LHCN-M2 (cell line): ENCODE measurements at places on chromosomes 16 and 17. TPM values are rescaled to one million over a fixed set of nuclear protein-coding genes. Genes with fewer than 3 reads are reported as not detected.

DNA sequence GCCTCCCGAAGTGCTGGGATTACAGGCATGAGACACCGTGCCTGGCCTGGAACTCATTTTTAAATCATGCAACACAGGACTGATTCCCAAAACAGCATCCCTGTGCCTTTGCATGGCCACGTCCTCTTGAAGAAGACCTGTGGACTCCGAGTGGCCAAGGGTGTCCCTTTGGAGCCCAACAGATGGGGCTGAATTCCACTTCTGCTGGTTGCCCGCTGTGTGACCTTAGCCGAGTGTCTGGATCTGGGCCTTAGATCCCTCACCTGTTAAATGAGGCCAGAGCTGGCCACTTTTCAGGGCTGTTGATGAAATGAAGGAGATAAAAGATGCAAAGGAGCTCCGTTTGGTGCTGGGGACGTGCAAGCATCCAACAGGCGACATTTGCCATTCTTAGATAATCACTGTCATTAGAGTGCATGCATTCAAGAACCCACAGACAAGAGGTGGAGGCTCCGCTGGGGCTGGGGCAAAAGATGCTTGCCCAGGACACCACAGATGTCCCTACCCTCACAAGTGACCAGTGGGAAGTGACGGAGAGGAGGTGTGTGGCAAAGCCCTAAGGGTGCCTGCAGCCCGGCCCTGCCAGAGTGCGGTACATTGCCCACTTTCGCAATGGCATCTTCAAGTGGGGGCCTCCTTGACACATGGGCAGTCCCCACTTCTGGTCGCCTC is 354.1 kb upstream of the TNRC6C start:
- DNase-seq, result no peak

DNA sequence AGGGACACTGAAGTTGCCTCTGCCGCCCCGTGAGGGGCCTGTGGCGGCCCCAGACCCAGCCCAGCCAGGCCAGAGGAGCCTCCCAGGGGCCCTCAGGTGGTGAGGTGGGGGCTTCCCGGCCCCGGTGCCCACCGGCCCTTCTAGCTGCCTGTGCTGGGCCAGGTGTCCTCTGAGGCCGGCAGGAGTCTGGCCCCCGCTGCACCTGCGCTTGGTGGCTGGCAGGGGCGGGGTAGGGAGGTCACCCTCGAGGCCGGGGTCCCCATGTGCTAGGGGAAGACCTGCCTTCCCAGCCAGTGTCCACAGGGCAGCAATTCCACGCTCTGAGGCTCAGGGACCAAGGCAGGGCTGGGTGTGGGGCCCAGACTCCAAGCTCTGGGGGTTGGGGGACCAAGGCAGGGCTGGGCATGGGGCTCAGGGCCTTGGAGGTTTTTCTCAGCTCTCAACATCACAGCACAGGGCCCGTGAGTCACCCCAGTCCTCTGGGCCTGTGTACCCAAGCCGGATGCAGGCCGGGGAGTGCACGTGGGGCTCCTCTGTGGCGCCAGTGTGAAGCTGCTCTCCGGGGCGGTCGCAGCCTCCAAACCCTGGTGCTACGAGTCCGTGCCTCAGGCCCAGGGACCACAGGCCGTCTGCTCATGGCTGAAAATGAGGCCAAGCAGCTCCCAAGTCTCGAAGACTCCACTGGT is 1.3 kb upstream of the CCDC154 start:
- DNase-seq, result no peak

KRT33A gene
- not detected in 2 replicates for total RNA-seq

DNA sequence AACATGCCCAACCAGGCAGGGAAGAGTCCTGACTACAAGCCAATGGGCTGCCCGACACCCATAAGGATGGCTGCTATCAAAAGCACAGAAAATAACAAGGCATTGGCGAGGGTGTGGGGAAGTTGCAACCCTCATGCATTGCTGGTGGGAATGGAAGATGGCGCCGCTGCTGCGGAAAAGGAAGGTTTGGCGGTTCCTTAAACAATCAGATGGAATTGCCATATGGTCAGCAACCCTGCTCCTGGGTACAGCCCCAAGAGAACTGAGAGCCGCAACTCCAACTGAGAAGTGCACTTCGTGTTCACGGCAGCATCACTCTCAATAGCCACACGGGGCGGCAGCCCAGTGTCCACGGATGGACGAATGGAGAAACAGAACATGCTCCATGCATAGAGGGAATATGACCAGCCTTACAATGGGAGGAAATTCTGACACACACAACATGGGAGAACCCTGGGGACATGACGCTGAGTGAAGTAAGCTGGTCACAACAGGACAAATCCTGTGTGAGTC is 193.3 kb downstream of the RBFOX3 start:
- DNase-seq, result no peak

- no peak for DNase-seq
These were observed 14.0 kb downstream of the CA5A start for GRCh38 chr16:87922250-87922871.

DNA sequence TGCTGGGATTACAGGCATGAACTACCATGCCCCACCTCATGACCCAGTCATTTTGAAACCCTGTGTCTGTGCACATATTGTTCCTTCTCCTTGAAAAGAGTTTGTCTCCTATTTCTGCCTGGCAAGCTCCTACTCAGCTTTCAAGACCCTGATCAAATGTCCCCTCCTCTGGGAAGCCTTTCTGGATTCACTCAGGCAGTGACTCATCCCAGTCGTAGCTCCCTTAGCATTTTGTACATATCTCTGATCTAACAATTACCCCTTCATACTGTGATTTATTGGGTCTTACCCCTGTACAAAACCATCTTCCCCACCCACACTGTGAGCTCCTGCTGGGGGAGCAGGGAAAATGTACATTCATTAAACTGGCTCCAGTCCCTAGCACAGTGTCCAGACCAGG is 18.1 kb upstream of the ABCC12 start:
- no peak for DNase-seq

DNA sequence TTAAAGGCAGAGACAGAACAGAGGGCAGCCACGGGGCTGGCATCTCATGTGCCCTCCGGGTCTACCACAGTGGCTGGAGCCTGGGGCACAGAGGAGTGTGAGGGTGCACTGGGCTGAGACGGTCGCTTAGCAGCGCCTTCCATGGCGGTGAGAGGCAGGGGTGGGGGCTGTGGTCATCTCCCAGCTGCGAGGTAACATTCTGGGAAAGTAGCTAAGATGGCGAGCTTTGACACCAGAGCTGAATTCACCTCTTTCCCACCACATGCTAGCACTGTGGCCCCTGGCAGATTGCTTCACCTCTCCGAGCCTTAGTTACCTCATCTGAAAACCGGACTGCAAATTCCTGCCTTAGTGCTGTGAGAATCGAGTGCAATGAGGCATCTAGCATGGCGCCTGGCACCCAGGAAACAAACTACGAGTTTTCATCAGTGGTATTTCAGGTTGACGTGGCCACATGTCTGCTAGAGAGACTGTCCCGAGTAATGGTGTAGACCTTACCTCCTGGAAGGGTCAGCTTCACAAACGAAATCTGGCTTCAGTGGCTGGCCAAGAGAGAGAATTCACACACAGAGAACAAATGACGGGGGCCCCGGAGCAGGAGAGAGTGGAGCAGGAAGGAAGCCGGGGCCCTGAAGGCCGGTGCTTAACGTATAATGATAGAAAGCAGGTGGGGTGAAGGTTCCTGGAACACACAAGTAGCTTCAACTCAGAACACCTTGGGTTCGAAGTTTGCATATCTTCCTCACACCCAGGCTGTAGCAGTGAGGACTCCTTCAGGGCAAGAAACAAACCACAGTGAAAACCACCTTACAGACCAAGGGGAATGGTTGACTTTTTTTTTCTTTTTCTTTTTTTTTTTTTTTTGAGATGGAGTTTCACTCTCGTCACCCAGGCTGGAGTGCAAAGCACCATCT is 63.9 kb upstream of the RPH3AL start:
- DNase-seq, result no peak

GRCh38 chr16:57185446-57185944 is 344 bp downstream of the PSME3IP1 start:
- peak; percentile 72 for DNase-seq

DNA sequence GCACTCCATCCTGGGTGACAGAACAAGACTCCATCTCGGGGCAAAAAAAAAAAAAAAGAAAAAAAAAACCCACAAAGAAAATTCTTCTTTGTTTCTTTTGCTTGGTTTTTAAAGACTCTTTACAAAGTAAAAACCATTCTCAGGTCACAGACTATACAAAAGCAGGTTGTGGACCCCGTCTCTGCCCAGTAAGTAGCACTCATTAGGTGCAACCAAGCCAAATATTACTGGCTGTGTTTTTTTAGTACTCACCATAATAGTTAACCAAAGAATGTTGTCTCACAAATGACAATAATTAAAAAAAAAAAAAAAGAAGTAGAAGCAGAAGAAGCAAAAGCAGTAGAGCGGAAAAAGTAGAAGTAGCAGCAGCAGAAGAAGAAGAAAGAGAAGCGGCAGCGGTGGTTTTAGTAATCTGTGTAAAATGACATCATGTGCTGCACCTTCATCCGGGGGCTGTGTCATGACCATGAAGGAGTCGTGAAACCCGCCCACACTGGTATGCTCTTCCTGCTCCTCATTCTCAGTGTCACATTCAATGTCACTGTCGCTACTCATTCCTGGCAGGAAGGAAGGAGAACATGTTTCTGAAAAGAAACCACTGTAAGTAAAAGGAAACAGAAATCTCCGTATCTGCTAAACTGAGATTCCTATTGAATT is 105.4 kb downstream of the TRIM37 start:
- peak; percentile 48 for DNase-seq

TMEM132E gene
- total RNA-seq, result not detected in 2 replicates

GRCh38 chr17:69286257-69286656 is 40.7 kb downstream of the ABCA5 start:
- no peak for DNase-seq

DNA sequence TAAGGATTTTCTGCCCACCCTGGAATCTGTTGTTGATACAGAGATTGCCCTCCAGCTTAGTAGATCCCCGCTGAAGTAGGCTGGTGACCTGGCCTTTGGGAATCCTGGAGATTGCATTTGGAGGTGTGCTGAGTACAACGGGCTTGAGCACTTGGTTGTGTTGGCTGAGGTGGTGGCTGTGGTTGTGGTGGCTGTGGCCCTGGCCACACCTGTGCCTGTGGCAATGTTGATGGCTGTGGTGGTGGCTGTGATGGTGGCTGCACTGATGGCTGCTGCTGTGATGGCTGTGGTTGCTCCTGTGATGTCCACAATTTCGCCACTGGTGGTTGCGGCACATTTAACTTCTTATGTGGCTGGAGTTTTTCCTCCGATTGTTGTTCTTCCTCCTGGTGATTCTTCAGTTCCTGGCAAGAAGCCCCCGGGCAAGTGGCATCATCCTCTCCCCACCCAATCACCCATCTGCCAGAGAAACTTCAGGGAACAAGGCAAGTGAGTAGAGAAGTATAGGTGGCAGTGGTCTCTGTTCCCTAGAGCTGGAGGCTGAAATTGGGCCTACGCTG is 4.2 kb downstream of the CCDC200 start:
- no peak for DNase-seq

GRCh38 chr17:64146418-64147109 is 16.6 kb upstream of the ERN1 start:
- peak; percentile 67 for DNase-seq

GDPD1 gene
- 0.19 TPM in 1 of 2 replicates, not detected in the other for total RNA-seq

TMEM204 gene
- total RNA-seq, result not detected in 2 replicates

SDR42E1 gene
- total RNA-seq, result 0.38 and 0.80 TPM in 2 replicates

DNA sequence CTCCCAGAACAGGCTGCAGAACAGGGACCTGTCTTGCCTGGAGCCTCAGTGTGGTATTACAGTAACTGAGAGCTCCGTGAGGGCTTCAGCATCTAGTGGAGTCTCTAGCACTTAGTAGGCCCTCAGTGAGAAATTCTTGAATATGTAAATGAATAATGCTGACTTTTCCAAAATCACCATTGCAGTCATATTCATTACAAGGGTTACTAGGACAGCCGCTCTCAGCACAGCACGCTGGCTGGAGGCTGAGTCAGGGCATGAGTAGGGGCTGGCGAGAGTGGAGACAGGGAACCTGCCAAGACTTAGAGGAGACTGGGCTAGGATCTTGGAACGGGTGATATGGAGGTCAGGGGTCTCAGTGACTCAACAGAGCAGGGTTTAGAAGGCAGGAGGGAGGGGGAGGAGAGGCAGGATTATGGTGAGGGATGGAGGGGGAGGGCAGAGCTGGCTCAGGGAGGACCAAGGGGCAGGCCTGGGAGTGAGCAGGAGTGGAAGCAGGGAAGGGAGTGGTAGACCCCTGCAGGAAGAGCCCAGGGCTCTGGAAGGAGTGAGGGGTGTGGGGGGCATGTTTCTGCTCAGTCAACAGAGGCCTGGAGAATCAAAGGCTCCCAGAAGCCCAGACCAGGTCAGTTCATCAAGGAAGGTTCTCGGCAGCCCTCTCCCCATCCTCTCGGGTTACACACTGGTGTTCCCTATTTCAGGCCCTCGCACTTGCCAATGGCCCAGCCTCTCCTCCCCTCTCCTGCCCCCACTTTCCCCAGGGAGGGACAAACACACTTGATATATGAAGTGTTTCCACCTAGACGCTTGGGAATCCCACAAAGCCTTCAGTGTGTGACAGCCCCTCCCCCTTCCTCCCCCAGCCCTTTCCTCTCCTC is 42.3 kb downstream of the FZD2 start:
- peak; percentile 86 for DNase-seq

KRT23 gene
- not detected in 2 replicates for total RNA-seq

GRCh38 chr16:55508271-55508921 is 476 bp upstream of the LPCAT2 start:
- no peak for DNase-seq

TANGO6 gene
- 14.6 and 14.9 TPM in 2 replicates for total RNA-seq

DNA sequence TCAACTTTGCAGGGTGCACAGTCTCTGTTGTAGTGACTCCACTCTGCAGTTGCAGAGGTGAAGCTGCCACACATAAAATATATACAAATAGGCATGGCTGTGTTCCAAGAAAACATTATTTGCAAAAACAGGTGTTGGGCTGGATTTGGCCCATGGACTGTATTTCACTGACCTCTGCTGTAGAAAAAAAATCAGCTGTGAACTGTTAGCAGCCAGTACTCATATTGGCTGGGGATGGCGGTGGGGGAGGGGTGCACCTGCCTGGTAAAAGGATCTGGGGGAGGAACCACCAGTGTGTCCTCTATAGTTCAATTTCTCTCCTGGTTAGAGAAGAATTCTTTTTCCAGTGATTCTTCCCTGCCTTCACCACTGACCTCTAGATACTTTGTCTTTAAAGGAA is 50.0 kb downstream of the SHISA9 start:
- DNase-seq, result peak; percentile 65

DOC2A gene
- total RNA-seq, result not detected in 2 replicates

CCDC40 gene
- total RNA-seq, result 4.5 and 5.7 TPM in 2 replicates

- DNase-seq, result no peak
These were observed 1.6 kb downstream of the BORCS6 start for GRCh38 chr17:8188263-8188839.

CHST4 gene
- total RNA-seq, result 0.17 TPM in 1 of 2 replicates, not detected in the other

- peak; percentile 17 for DNase-seq
These were observed at the start of gene ABCC1 for GRCh38 chr16:15949210-15950160. ABCC1 (plus strand) TSS chr16:15949616; CDS start chr16:15949752, 136 bp downstream.
